ENCODE measurements at places on chromosomes 1 and 21. TPM values are rescaled to one million over a fixed set of nuclear protein-coding genes. Genes with fewer than 3 reads are reported as not detected.

Gene AKR7A3
- total RNA-seq: 0.06 TPM

Gene LEFTY1
- total RNA-seq: 1.5 TPM

Gene FMO5
- total RNA-seq: 0.39 TPM

Gene HTR6
- total RNA-seq: 0.18 TPM

Gene GNAT2
- 0.09 TPM for total RNA-seq

Gene FASLG
- total RNA-seq: not detected

Gene SERPINC1
- total RNA-seq: not detected

Gene CASQ2
- total RNA-seq: not detected

Gene ATP6V1G3
- total RNA-seq: not detected

Gene C21orf58
- 4.1 TPM for total RNA-seq

Gene FCRL5
- not detected for total RNA-seq

Gene PMVK
- total RNA-seq: 44.4 TPM

Measured in A549 treated with Hydrocortisone at 1 μM for 4 hours (cell line).